NCI-H446 (cell line): ENCODE measurements at places on chromosomes 5 and 9.

DNA sequence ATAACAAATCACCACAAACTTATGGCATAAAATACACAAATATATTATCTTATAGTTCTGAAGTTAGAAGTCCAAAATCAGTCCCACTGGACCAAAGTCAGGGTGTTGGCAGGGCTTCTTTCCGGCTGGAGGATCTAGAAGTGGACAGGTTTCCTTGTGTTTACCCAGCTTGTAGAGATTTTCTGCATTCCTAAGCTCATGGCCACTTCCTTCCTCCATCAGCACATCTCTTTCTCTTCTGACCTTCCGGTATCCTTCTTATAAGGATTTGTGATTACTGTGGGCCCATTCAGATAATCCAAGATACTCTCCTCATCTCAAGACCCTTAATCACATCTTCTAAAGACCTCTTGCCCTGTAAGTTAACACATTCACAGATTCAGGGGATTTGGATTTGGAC is 97.6 kb downstream of the RAB3C start:
- DNase-seq: no peak

GRCh38 chr9:109961626-109962025 is 181.6 kb downstream of the PALM2AKAP2 start:
- no peak for DNase-seq

- no peak for DNase-seq
These were observed 254.2 kb downstream of the DOCK8 start for GRCh38 chr9:468766-469426.

DNA sequence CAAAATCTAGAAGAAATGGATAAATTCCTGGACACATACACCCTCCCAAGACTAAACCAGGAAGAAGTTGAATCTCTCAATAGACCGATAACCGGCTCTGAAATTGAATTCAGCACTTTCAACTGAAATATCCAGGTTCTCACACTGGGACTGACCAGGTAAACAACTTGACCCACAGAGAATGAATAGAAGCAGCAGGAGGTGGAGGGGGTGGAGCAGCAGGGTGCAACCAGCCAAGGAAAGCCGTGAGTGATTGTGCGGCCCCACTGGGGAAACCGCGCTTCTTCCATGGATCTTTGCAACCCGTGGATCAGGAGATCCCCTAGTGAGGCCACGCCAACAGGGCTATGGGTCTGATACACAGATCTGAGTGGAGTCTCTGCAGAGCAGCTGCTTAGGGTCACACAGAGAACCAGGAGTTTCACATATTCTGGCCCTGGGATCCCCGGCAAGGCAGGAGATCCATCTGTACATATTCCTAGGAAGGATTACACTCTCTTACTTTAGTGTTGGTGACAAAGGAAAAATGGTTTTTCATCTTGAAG is 181.5 kb downstream of the SLCO4C1 start:
- no peak for DNase-seq

DNA sequence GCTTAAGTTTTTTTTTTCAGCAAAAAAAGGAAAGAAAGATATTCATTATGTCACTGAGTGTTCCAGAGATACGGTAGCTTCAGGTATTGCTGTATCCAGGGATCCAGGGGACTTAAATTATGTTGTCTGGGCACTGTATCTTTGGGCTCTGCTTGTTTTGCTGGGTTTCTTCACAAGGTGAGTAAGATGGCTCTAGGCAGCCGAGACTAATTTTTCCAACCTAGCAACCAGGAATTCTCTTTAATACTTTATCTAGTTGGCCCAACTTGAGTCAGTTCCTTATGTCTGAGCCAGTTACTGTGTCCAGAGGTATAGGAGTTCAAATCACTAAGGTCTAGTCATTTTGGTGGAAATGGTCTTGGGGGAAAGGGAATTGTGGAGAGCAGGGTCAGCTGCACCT is 66.0 kb downstream of the MAN2A1 start:
- DNase-seq: no peak

GRCh38 chr5:132557478-132558172 is 848 bp downstream of the RAD50 start:
- no peak for DNase-seq
